ENCODE measurements at places on chromosomes 6 and 20. TPM values are rescaled to one million over a fixed set of nuclear protein-coding genes. Genes with fewer than 3 reads are reported as not detected.

The NRSN2 gene
- polyA plus RNA-seq, result 8.9 TPM

The SULF2 gene
- polyA plus RNA-seq, result 1.3 TPM

The SNRPB2 gene
- 82.3 TPM for polyA plus RNA-seq

The OR2B6 gene
- polyA plus RNA-seq, result not detected

The GINS1 gene
- polyA plus RNA-seq, result 2.2 TPM

The SMLR1 gene
- polyA plus RNA-seq, result not detected

The SPAG4 gene
- polyA plus RNA-seq, result 0.89 TPM

The HAO1 gene
- polyA plus RNA-seq, result not detected

The SLC24A3 gene
- polyA plus RNA-seq, result not detected

The HCK gene
- polyA plus RNA-seq, result 8.8 TPM

The CLIC5 gene
- 0.44 TPM for polyA plus RNA-seq

The DPM1 gene
- 61.8 TPM for polyA plus RNA-seq

The TNXB gene
- polyA plus RNA-seq, result not detected

The C6orf15 gene
- not detected for polyA plus RNA-seq

The INSM1 gene
- not detected for polyA plus RNA-seq

The DNAH8 gene
- polyA plus RNA-seq, result not detected

The CBLN4 gene
- not detected for polyA plus RNA-seq

The NTSR1 gene
- not detected for polyA plus RNA-seq

The ADA gene
- 96.9 TPM for polyA plus RNA-seq

The SYS1 gene
- polyA plus RNA-seq, result 47.1 TPM

The SRPK1 gene
- 34.7 TPM for polyA plus RNA-seq

The MED23 gene
- polyA plus RNA-seq, result 5.9 TPM

The HLA-DOA gene
- polyA plus RNA-seq, result 2.8 TPM

The PRSS35 gene
- 0.16 TPM for polyA plus RNA-seq

The CYP21A2 gene
- polyA plus RNA-seq, result not detected

The EYA2 gene
- not detected for polyA plus RNA-seq

The SLC25A27 gene
- not detected for polyA plus RNA-seq

The ZC2HC1B gene
- not detected for polyA plus RNA-seq

The SEMG1 gene
- polyA plus RNA-seq, result not detected

The PHF3 gene
- 9.5 TPM for polyA plus RNA-seq

The TFAP2C gene
- not detected for polyA plus RNA-seq

The GSTA3 gene
- not detected for polyA plus RNA-seq

The C2 gene
- polyA plus RNA-seq, result 0.74 TPM

The SAMHD1 gene
- polyA plus RNA-seq, result 202 TPM

The HLA-DQA2 gene
- 2.5 TPM for polyA plus RNA-seq

The HLA-DRB5 gene
- 16.0 TPM for polyA plus RNA-seq

The GGTLC1 gene
- not detected for polyA plus RNA-seq

The CDH22 gene
- polyA plus RNA-seq, result not detected

The CCR6 gene
- polyA plus RNA-seq, result 0.79 TPM

The TTLL9 gene
- not detected for polyA plus RNA-seq

The NFKBIE gene
- 8.3 TPM for polyA plus RNA-seq

Data from immature natural killer cell (primary cell).